NCI-H2227 treated with DMSO at 0.1 percent for 48 hours (cell line): ENCODE measurements at places on chromosomes 13 and 19.

- no peak for DNase-seq
Observed at GRCh38 chr19:2051773-2052704, 995 bp upstream of the MKNK2 start.

- DNase-seq, result no peak
Observed at GRCh38 chr19:14089412-14089661, 1.2 kb downstream of the SAMD1 start.

DNA sequence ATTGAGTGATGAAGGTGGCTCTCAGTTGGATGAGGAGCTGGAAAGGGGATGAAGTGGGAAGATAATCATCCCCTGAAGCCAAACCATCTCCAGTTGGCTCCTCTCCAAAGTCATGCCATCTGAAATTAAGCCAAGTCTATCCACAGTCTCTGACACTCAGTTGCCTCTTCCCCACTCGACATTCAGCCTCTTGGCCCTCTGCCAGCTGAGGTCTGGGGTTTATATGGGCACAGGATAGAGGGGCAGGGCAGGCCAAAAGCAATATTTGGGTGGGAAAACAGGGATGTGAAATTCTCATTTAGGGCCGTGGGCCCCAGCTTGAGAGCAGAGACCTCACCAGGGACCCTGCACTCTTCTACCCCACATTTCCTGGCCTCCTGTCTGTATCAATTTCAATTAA lies 85.9 kb downstream of the SLITRK1 start:
- DNase-seq, result no peak

- DNase-seq, result no peak
Observed at GRCh38 chr13:108494991-108495645, 134.3 kb upstream of the MYO16 start.

DNA sequence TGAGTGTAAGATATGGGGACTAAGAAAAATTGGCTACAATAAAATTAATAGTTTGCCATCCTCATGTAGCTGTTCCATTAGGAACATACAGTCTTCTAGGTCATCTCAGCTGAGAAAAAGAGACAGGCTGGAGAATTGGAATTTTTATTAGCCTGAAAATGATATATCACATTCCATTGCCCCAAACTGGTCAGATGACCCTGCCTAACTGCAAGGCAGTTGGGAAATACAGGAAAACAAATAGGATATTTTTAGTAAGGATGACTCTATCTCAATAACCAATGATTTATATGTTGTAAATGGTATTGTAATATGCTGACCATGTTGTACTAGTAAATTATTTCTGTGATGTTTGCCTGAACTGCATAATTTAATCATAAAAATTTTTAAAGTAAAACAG lies 673.8 kb downstream of the PCDH9 start:
- no peak for DNase-seq

GRCh38 chr19:3494559-3494958 lies 5.9 kb downstream of the DOHH start:
- DNase-seq, result no peak

DNA sequence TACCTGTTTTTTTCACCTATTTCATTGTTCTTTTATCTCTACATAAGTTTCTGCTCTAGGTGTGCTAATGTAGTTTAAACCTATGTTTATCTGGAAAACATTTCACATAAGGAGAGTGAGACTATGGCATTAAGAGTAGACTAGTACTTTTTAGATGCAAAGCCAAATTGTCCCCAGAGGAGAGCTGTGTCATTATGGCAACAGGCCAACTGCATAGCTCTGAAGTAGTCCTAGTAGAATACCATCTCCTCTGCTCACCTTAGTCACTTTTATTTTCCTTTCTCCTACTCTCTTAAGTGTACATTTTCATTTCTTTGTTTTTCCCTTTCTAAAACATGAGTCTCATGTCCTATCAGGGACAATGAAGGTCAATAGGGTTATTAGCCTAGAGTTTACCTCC lies 123.1 kb downstream of the ITGBL1 start:
- DNase-seq, result no peak

GRCh38 chr13:45320876-45321629 lies 19.9 kb downstream of the TPT1 start:
- no peak for DNase-seq

DNA sequence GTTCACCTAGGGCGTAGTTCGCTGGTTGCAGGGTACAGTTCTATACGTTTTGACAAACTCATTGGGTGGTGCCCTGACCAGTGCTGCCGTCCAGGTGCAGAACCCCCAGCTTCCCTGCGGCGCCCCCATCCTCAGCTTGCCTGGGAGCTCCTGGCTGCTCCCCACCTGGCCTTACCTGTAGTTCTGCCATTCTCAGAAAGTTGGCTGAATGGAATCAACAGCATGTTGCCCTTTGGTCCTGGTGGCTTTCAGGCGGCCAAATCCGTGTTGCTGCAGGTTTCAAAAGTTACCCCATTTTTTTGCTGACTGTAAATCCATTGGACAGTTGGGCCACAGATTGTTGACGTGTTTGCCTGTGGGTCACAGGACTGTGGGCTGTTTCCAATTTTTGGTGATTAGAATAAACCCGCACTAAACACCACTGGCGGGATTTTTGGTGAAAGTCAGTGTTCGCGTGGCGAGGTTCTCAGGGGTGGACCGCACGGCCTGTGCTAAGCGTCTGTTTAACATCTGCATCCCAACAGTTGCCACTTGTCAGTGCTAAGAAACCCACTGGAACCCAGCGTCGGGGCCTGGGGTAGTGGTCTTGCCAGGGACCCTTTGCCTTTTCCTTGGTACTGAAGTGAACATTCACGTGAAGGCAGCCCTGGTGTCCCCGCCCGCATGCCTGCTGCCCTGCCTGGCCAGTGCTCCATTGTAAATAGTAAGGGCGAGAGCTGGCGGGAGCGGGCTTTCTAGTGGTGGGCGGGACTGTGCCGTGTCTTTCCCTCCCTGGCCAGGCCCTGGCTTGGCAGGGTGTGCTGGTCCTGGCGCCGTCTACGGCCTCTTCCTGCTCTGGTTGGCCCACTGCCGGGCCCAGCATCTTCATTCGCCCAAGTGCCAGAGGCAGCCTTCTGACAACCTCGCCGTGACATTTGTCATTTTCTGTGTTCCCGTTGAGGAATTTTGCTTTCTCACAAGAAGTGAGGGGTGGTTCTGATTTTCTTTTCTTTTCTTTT lies 3.3 kb downstream of the DOT1L start:
- no peak for DNase-seq

- DNase-seq, result no peak
Observed at GRCh38 chr13:52906122-52906903, 57.9 kb upstream of the PCDH8 start.

GRCh38 chr13:42497798-42498197 lies 76.2 kb upstream of the TNFSF11 start:
- no peak for DNase-seq

- DNase-seq, result no peak
Observed at GRCh38 chr19:17877696-17878095, 6.0 kb downstream of the SLC5A5 start.

DNA sequence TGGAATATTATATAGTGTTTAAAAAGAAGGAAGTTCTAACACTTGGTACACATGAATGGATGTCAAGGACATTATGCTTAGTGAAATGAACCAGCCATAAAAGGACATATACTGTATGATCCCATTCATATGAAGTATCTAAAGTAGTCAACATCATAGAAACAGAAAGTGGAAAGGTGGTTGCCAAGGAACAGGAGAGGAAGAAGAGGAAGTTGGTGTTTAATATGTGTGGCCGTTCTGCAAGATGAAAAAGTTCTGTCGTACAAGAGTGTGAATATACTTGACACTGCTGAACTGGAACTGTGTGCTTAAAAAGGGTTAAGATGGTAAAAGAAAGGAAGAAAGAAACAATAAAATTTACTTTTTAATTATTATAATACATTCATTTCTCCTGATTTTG lies 33.1 kb upstream of the C1QTNF9 start:
- DNase-seq, result no peak

GRCh38 chr19:41415154-41415571 lies 12.0 kb downstream of the B3GNT8 start:
- DNase-seq, result no peak

- DNase-seq, result no peak
Observed at GRCh38 chr19:51781999-51782398, 13.0 kb upstream of the FPR3 start.

- DNase-seq, result no peak
Observed at GRCh38 chr13:114315074-114315785, 927 bp downstream of the CHAMP1 start.

- DNase-seq, result no peak
Observed at GRCh38 chr13:86445206-86445605, 646.0 kb upstream of the SLITRK6 start.

DNA sequence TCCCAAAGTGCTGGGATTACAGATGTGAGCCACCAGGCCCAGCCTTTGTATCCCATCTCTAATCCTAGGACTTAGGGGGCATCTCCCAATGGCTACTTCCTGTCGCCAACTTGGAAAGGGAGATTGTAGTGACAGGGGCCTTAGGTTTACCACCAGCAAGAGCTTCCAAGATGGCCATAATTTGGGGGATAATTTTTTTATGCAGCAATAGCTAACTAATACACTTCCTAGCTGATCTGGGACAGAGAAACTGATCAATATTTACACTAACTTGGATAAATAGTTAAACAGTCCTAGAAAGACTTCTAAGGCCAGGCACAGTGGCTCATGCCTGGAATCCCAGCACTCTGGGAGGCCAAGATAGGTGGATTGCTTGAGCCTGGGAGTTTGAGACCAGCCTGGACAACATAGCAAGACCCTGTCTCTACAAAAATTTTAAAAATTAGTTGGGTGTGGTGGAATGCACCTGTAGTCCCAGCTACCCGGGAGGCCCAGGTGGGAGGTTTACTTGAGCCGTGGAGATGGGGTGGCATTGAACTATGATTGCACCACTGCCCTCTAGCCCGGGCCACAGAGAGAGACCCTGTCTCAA lies 5.3 kb upstream of the COLGALT1 start:
- DNase-seq, result no peak

DNA sequence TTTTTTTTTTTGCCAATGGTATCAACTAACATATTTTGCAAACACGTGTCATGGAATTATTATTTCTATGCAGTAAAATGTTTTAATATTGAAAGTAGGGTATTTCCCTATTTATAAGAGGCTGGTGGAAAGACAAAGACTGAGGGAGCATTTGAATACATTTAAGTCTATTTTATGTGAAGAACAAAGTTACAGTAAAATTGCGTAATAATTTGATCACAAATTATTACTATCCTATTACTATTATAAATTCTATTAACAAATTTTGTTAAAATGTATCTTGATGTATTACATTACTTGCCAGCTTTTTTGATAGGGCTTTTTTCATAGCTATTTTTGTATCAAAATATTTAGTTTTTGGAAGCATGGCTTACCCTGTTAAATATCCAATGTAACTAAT lies 58.4 kb downstream of the GPC5 start:
- no peak for DNase-seq

DNA sequence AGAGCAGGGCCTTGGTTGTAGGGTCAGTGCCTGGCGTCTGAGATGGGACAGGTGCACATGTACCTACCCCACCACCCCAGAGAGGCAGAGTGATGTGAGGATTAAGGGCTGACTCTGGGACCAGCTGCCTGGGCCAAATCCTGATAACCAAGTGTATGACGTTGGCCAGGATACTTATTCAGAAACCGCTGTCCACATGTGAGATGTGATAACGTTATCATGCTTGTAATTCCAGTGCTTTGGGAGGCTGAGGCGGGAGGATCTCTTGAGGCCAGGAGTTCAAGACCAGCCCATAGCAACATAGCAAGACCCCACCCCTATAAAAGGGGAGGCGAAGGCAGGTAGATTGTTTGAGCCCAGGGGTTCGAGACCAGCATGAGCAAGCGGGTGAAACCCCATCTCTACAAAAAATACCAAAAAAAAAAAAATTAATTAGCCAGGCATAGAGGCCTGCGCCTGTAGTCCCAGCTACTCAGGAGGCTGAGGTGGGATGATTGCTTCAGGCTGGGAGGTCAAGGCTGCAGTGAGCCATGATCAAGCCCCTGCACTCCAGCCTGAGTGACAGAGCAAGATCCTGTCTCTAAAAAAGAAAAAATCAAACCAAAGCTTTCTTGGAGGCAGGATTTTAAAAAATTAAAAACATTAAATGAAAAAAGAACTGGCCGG lies 10.0 kb downstream of the ADGRE5 start:
- DNase-seq, result no peak

- DNase-seq, result no peak
Observed at GRCh38 chr19:46739290-46739771, 6.5 kb upstream of the FKRP start.

DNA sequence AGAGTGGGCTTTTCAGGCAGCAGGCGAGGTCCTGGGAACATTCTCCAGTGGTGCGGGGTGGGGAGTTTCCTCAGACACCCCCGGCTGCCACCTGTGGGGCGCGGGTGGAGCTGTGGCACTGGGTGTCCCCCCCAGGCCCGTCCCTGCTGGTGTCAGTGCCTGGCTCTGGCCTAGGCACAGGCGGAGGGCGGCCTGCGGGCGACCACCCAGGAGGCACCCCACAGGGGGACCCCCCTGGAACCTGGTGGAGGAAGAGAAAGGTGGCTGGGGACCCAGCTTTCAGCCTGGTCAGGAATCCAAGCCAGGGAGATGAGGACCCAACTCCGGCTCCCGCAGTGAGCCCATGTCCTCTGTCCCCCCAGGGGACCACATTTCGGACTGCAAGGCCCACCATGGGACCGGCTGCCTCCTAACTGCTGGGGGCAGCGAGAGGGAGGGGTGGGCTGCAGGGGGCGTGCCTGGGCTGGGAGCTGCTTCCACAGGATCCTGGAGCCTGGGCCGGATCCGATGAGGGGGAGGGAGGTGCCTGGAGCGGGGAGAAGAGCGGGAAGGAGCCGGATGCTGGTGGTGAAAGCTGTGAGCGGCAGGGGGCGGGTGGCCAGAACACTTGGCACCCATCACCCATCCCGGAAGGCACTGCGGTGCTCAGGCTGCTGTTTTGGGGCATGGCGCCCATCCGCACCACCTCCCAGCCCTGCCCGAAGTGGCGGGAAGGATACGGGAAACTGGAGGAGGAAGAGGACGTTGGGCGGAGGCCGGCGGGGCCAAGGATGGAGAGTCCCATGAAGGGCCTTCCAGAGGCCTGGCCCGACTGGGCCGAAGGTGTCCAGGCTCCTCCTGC lies 5.5 kb upstream of the CTXN1 start:
- no peak for DNase-seq

DNA sequence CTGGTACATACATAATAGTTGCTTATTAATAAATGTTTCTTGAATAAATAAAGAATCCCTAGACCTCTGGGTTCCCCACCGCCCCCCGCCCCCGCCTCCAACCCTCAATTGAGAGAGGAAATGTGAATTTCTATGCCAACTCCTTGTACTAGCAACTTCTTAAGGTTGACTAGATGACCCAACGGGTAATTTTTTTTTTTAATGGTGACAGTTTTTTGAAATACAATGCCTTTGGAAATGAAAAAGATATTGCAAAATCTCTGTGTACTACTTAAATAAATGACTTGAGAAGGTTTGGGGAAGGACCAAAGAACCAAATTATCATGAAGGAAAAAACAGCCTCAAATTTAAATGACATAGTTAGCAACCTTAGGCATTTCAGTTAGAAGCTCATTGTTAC lies 640.3 kb downstream of the TBC1D4 start:
- DNase-seq, result no peak

DNA sequence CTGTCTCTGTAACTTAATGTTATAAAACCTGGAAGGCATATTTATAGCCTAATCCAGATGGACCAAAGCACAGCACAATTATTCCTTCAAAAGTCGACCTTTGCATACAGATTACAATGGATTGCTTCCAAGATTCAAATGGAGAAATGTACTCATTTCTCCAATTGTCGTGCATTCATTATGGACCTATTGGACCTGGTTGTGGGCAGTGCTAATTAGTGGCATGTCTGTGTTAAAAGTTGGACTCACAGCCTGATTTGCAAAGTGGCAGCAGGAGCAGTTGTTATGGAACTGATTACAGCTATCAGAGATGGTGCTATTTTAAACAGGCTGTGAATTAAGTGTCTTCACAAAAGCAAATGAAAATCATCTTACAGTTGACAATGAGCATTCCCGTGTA lies 1529.3 kb upstream of the SLC10A2 start:
- no peak for DNase-seq

- DNase-seq, result peak; percentile 83
Observed at GRCh38 chr19:6516018-6516658, 14.0 kb upstream of the TUBB4A start.
